ENCODE measurements at places on chromosomes 4 and X. TPM values are rescaled to one million over a fixed set of nuclear protein-coding genes. Genes with fewer than 3 reads are reported as not detected.

TACR3 gene
- total RNA-seq, result 1.3 TPM

F8A3 gene
- 1.9 TPM for total RNA-seq

XG gene
- total RNA-seq, result not detected

FREM3 gene
- not detected for total RNA-seq

G6PD gene
- total RNA-seq, result 32.9 TPM

HSFX3 gene
- total RNA-seq, result not detected

GATA1 gene
- not detected for total RNA-seq
